Activated CD4-positive, alpha-beta T cell treated with anti-CD3 and anti-CD28 coated beads, Interleukin-2, amount 50 U/mL, for 16 hours (primary cell): ENCODE measurements at places on chromosomes 1 and 21.

GRCh38 chr1:211169353-211169752 is 35.4 kb upstream of the KCNH1 start:
- DNase-seq = no peak

DNA sequence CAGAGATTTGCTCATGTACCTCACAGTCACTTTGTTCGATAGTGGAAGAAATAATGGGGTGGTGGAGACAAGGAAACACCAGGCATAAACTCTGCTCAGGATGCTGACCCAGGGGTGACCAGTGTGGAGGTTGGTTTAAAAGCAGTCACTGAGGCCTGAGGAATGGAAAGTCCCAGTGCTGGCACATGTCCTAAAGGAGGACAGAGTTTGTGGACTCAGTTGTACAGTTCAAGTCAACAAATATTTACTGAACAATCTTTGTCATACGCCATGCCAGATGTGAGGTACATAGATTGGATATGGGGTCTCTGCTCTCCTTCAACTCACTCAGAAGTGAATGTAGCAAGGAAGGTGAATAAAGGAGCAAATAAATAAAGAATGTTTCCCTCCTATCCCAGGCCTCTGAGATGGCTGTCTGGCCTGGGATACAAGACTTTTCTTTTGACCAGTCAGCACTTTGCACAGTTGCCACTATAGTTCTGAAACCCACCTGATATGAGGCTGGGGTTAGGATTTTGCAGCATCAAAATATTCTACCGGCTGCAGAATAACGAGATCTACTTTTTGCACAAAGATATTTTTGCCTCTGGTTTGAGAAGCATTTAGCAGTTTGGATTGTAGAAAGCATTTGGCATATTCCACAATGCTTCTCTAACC is 7.9 kb upstream of the GFI1 start:
- DNase-seq = no peak

GRCh38 chr1:67653304-67653703 is 31.7 kb upstream of the GADD45A start:
- no peak for DNase-seq

DNA sequence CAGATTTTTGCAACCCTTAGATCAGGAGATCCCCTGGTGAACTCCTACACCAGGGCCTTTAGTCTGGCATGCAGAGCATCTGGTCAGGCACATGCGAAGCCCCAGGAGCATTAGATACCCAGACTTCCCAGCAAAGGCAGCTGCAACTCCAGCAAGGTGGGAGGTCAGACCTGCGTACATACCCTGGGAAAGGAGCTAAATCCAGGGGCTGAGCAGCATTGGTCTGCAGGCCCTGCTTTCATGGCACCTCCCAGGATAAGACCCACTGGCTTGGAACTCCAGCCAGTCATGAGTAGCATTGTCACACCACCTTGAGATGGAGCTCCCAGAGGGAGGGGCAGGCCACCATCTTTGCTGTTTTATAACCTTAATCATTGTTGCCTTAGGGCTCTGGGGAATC is 92.3 kb downstream of the KCNT2 start:
- DNase-seq = no peak

GRCh38 chr1:154429841-154430611 is 24.9 kb downstream of the IL6R start:
- no peak for DNase-seq

DNA sequence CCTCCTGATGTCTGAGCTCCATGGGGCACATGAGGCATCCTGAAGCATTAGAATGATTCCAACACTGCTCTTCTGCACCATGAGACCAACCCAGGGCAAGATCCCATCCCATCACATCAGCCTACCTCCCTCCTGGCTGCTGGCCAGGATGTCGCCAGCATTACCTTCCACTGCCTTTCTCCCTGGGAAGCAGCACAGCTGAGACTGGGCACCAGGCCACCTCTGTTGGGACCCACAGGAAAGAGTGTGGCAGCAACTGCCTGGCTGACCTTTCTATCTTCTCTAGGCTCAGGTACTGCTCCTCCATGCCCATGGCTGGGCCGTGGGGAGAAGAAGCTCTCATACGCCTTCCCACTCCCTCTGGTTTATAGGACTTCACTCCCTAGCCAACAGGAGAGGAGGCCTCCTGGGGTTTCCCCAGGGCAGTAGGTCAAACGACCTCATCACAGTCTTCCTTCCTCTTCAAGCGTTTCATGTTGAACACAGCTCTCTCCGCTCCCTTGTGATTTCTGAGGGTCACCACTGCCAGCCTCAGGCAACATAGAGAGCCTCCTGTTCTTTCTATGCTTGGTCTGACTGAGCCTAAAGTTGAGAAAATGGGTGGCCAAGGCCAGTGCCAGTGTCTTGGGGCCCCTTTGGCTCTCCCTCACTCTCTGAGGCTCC is 11.1 kb upstream of the RASSF5 start:
- no peak for DNase-seq

- DNase-seq = no peak
Measured at GRCh38 chr1:11331036-11331944, 58.3 kb downstream of the UBIAD1 start.

- no peak for DNase-seq
Measured at GRCh38 chr1:81424816-81425215, 375.9 kb upstream of the ADGRL2 start.

- DNase-seq = no peak
Measured at GRCh38 chr1:235339746-235340145, 11.4 kb downstream of the GGPS1 start.

- DNase-seq = no peak
Measured at GRCh38 chr1:211546543-211546942, 32.4 kb downstream of the SLC30A1 start.

DNA sequence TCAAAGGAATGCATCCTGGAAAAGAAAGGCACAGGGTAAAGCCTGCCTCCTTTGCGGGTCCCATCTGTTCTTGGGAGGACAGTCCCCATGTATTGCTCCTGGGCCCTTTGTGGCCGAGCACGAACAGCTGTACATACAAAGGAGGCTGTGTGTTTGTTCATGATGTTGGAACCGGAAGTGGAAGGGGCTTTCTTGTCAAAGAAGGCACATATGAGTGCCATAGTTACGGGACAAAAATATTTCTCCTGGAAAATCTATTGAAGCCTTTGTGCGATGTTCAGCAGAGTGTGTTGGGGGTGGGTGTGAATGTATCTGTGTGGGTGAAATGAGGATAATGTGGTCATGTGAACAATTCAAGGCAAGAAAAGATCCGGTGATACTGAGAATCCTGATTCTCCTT is 297.6 kb downstream of the DISC1 start:
- DNase-seq = no peak

DNA sequence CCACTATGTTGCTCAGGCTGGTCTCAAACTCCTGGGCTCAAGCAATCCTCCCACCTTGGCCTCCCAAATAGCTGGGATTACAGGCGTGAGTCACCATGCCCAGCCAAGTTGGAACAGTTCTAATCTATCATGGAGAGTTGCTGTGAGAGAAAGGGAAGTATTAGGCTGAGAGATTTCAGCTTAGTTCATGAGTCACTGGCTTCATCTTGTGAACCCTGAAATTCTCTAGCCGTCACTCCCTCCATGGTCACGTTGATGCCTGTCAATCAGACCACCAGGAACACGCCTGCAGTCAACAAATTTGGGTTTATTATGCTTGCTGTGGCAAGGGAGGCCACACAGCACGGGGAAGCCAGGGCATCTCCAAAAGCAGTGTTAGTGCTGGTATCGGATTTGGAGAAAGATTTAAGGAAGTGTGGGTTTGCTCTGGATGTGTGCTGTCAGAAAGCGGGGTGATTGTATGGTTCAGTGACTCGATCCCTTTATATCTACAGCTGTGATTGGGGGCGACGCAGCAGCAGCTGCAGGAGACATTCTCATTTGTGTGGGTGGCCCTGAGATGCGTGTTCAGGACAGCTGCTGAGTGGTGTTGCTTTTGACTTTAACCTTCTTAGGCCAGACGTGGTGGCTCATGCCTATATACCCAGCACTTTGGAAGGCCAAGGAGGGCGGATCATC is 18.7 kb downstream of the UQCRHL start:
- no peak for DNase-seq

GRCh38 chr1:10250663-10251062 is 40.3 kb downstream of the KIF1B start:
- DNase-seq = no peak

DNA sequence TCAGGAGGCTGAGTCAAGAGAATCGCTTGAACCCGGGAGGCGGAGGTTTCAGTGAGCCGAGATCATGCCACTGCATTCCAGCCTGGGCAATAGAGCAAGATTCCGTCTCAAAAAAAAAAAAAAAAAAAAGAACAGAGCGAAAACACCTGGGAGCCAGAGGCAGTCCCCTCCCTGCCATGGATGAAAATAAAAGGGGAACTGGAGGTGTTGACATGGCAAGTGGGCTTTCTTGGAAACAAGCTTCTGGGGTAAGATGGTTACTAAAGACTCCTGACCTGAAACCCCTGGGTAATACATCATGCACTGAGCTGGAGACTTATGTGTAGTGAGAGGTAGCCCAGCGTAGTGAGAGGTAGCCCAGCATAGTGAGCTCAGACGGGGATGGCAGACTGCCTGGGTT is 31.6 kb downstream of the ADCY10 start:
- DNase-seq = no peak

DNA sequence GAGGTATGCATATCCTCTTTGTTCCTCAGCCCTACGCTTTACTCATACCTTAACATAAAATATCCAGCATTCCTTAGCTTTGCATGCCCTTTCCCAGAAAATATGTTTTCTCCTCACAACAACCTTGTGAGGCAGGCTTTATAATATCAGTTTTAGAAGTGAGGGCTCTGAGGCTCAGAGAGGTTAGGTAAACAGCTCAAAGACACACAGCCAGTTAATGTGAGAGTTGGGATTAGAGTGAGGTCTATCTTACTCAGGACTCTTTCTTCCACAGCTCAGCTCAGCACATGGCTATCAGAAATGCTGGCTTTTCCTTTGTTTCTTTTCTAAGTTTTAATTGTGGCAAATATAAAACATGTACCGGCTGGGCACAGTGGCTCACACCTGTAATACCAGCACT is 27.9 kb downstream of the CSF1 start:
- DNase-seq = no peak

DNA sequence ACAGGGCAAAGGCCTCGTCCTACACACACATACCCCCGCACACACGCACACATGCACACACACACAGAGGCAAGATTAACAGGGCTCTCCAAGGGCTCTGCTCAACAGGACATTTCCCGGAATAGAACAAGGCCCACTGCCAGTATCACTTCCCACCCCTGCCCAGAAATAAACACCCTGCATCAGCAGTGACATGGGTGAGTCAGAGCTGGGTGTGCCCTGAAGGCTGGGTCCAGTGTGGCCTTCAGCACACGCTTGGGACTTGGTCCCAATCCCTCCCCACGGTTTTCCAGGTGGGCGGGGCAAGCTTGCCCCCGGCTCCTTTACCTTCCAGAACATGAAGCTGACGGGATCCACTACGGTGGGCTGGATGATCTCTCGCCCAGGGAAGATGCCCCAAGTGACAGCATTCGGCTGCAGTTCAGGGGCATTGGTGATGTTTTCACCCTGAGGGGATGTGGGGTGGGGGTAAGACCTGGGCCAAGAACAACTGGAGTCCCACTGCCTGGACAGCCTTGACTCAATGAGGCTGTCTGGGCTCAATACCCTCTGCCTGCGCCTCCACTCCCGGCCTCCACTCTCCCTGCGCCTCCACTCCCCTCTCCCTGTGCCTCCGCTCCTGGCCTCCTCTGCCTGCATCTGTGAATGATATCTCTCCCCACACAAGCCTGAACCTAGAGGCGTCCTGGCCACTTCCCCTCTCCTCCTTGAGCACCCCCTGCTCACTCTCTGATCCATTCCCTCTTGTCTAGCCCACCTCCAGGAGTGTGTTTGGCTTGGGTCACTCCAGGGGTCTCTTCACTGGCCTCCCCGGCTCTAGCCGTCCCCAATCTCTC is 14.7 kb downstream of the MTHFR start:
- no peak for DNase-seq

- no peak for DNase-seq
Measured at GRCh38 chr1:185433667-185434066, 116.6 kb upstream of the IVNS1ABP start.

DNA sequence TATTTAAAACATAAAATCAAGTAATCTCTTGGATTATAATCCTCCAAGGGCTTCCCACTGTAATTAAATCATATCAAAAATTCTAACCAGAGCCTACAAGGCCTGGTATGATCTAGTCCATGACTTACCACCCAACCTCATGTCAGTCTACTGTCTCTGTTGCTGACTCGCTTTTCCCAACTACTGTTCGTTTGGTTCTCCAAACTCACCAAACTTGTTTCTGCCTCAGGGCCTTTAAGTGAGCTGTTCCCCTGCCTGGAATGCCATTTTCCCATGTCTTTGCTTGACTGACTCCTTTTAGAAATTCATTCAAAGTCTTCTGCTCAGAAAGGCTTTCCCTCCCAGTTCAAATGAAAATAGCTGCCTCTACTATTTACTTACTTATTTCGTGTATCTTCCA is 95.9 kb downstream of the ZC3H11B start:
- no peak for DNase-seq

- no peak for DNase-seq
Measured at GRCh38 chr1:222991908-222992307, 151.1 kb downstream of the TLR5 start.

GRCh38 chr1:50705041-50705440 is 255.0 kb downstream of the FAF1 start:
- DNase-seq = no peak

GRCh38 chr1:64953241-64953640 is 13.1 kb downstream of the JAK1 start:
- DNase-seq = no peak

- DNase-seq = peak; percentile 32
Measured at GRCh38 chr1:35929730-35930592, 944 bp upstream of the AGO3 start.

DNA sequence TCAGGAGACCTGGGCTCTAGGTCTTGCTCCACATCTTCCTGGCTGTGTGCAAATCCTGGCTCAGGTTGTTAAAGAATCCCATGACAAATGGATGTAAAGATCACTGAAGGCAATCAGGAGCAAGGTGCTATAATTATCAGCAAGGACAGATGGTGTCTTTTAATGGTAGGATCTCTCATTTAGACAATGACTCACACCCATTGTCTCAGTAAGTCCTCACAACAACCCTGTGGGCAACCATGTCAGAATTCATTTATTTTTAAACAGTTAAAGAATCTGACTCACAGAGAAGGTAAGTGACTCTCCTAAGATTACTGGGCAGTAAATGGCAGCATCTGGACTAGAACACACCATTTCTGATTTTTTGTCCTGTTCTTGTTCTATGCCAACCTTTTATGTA is 32.8 kb downstream of the RNASEL start:
- no peak for DNase-seq
